NCI-H82 (cell line): ENCODE measurements at places on chromosomes 11 and 22.

DNA sequence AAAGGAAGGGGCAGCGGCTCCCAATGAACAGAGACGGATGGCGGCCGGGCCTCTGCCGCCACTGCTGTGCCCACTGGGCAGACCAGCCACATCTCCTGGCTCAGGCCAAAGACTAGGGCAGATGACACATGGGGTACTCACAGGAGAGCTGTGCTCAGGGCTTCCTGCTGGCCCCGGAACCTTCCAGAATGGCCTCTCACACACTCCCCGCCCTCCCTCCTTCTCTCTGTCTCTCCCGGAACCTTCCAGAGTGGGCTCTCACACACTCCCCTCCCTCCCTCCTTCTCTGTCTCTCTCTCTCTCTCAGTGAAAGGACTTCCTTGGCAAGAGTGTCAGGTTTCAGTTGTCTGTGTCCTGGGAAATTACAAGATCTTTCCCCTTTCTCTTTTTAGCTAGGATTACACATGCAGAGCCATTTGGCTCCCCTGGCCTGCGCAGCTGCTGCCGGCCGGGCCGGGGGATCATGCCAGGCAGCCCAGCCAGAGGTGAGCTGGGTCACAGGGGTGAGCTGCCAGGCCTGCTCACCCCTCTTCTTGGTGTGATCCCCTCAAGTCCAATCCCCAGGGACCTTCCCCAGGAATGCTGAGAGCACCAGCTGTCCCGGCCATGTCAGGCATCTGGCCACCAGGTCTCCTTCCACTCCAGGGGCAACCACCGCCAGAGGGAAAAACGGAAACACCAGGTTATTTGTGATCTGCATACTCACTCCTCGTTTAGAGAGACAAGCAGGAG, 45.3 kb upstream of the ADA2 start:
- DNase-seq: peak; percentile 43

DNA sequence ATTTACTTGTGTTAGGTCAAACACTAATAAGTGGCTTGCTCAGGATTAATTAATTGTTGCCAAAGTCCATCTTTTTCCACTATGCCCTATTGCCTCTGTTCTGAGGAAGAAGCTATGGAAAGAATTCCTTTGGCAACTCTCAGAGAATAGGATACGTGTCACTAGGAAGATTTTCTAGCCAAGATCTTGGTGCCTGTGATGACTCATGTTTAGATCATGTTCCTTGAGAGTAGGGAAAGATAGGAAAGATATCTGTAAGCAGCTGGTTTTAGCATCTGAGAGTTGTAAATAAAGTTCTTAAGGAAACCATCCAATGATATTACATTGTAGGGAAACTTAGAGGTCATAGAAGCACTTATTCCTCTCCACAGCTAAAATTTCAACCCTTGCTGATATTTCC, 15.7 kb downstream of the SLN start:
- DNase-seq: no peak

- no peak for DNase-seq
Observed at GRCh38 chr22:32024796-32025195, 18.3 kb upstream of the SLC5A1 start.

DNA sequence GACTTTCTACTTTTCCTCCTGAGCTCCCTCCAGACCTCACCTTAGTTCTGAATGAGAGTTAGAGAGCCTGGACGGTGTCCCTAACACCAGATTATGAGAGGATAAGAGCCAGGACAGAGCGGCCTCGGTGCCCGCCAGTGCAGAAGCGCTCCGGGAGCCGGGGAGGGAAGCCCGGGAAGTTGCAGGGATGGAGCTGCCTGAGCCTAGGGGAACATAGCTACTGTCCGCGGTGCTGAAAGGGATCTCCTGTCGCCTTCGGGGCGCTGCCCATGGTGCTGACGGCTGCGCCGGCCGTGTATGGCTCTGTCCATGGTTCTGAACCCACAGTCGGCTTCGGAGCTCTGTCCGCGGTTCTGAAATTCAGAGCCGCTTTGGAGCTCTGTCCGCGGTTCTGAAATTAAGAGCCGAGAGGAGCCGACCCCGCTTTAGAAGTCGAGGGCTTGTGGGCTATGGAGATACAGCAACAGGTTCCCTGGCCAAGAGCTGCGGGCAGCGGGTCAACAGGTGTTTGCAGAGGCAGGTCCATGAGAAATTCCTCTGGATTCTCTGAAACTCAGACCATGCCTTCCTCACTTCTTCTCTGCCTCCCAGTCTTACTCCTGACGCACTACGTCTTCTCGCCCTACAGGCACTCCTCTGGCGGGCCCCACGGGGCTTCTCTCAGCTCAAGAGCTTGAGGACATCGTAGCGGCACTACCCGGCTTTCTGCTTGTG, 814 bp downstream of the NPAS4 start:
- peak; percentile 70 for DNase-seq

GRCh38 chr11:88596786-88597185, 259.2 kb upstream of the CTSC start:
- DNase-seq: no peak

- no peak for DNase-seq
Observed at GRCh38 chr22:41305646-41306045, 4.3 kb downstream of the ZC3H7B start.

- DNase-seq: peak; percentile 82
Observed at GRCh38 chr11:76236092-76236999, 30.0 kb upstream of the WNT11 start.

DNA sequence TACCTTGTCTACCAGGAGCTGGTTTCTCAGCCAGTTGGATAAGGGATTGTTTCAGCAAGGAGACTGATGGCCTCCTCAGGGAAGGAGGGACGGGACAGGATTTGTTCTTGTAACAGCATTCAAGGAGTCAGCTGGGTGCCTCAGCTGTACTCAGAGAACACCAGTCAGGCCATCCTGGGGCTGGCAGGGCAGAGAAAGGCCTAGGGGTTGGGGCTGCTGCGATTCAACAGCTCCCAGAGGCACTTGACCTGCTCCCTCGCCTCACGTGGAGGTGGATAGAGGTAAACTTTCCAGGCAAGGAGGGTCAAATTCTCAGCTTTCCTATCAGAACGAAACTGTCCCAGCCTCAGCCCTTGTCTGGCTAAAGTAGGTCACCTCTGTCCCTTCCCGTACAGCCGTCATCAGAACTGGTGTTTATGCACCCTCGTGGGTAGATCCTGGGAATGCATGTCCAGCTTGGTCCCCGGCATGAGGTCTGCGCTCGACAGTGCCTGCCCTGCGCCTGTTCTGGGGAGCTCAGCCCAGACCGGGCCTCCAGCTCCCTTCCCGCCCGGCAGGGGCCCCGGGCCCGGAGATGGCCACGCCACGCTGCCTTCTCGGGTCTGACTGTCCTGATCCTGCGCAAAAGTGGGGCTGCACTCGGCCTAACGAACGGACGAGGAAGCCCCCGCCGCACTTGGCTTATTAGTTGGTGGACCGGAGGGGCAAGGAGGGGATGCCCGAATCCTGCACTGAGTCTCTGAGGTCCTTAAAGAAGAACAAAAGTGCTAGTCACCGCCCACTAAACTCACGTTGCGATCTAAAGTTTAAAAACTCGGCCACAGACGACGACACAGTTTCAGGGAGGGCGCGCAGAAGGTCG, 762 bp upstream of the CCDC134 start:
- DNase-seq: peak; percentile 36

- DNase-seq: no peak
Observed at GRCh38 chr22:31096657-31097279, 10.6 kb downstream of the SELENOM start.

DNA sequence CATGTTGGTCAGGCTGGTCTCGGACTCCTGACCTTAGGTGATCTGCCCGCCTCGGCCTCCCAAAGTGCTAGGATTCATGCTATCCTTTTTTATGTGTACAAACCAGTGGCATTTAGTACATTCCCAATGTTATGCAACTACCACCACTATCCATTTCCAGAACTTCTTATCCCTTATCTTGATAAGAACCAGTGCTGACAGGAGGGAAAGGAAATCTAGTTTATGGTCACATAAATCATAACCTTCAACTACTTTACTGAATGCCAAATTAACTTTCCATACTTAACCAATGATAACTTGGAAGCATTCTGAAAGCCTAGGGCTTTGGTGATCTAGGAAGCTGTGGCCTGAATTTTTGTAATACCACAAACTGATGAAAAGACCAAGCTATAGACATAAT, 170.4 kb downstream of the SWAP70 start:
- DNase-seq: no peak

GRCh38 chr11:6611092-6611962, 689 bp downstream of the TAF10 start:
- peak; percentile 16 for DNase-seq

GRCh38 chr11:16605894-16606783, 132.3 kb upstream of the C11orf58 start:
- peak; percentile 88 for DNase-seq

GRCh38 chr11:69504127-69504526, 22.7 kb downstream of the LINC01488 start:
- no peak for DNase-seq

DNA sequence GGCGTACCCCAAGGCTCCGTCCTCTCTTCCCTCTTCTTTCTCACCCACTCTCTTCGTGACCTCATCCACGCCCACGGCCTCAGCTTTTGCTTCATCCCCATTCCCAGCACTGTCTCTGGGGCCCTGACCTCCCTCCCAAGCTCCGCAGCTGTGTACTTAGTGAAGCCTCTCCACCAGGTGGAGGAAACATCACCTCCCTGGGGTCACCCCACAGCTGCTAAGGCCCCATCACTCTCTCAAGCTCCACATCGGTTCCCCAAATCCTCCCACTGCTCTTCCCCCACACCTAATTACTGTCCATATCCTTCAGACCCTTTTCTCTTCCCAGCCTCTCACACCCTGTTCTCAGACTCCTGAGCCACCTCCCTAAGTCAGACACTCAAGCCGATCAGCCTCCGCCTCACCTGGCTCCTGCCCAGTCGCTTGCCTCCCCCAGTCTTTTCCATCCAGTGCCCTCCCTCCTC, 7.9 kb upstream of the SYT7 start:
- DNase-seq: no peak

DNA sequence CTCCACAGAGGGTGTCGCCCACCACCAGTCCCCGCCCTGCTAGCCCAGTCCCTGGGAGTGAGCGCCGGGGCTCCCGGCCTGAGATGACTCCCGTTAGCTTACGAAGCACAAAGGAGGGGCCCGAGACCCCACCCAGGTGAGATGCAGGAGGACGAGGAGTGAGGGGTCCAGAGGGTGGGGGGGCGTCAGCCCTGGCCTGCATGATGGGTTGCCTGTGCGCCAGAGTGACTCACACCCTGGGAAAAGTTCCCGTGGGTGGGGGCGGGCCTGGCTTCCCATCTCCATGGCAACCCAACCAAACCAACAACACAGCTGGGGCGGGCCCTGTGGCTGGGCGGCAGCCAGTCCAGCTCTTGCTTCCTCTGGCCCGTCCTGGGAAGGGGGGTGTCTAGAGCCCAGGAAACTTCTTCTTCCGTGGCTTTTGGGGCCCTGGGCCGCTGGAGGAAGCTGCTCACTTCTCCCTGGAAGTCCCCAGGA, 4.5 kb downstream of the GAS2L1 start:
- peak; percentile 54 for DNase-seq

DNA sequence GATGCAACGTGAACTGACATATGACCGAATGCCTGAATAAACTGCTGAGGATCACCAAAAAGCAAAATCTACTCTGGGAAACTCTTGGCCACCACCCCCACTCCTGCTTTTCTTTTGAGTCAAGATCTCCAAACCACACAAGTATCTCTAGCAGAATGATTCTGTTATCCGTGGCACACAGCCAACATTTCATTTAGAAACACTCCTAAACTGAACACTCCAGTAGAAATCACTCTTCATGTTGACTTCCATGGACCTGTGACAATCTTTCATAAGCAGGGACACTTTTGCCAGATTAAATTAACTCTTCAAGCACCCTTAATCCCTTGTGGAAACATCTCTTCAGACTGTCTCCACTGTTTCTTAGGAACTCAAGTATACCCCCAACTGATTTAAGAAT, 44.4 kb downstream of the VSIG10L2 start:
- DNase-seq: peak; percentile 6

DNA sequence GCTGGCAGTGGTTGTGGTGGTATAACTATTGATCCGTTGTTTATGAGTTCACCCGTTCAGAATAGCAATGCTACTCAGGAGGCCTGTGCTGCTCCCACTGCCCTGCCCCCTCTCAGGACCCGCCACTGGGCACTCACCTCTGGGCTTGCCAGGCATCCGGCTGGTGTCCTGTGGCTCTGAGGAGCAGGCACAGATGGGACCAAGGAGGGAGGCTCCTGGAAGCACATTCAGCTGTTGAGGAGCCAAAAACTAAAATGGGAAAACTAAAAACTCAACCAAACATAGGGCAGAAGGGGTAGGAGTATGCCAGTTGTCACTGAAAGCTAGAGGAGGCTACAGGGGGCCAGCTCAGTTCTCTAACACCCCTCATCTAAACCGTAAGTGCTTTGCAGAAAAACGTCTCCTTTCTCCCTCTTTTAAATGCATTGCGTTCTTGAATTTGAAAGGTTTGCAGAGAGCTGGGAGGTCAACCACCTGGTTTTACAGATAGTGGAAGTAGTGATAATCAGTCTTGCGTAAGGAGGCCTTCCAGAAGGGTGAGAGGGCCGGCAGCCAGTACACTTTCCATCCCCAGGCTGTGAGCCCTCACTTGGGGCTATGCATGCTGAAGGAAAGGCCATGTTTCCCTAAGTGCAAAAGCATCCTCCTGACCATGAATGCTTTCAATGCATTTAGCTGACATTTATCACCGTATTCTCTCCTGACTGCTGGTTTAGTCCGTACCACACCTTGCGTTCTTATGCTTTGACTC, 547.4 kb downstream of the NTM start:
- no peak for DNase-seq

DNA sequence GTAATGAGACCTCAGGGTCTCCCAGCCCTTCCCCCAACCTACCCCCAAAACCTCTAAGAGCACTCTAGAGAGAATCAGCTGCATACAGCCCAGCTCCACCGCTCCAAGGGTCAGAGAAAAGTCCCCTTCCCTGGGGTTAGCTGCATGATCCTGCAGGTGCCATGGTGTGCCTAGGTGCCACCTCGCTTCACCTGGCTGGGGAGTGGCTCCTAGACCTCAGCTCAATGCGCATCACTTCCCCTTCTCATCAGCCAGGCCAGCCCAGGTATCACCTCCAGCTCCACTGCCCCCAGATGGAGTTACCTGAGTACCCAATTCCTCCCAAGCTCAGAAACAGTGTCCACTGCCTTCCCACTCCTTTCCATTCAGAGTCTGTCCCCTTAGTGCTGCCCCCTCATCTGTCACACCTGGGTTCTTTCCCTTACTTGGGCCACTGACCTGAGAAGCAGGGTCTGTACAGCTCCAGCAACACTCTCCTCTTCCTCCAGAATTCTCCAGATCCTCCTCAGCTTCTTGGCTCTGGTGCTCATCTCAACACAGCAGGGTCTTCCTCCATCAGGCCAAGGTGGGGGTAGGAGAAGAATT, 1.3 kb downstream of the STARD10 start:
- DNase-seq: no peak
